Thoracic aorta (tissue), 2 donors: ENCODE measurements at places on chromosomes 12 and 14.

GRCh38 chr14:67680121-67680602 lies 5.7 kb upstream of the VTI1B start:
- no peak for DNase-seq

- DNase-seq: no peak
These were observed 11.1 kb upstream of the NINJ2 start for GRCh38 chr12:674272-674781.

GRCh38 chr14:103188810-103189480 lies 65.7 kb downstream of the TNFAIP2 start:
- no peak for DNase-seq

DNA sequence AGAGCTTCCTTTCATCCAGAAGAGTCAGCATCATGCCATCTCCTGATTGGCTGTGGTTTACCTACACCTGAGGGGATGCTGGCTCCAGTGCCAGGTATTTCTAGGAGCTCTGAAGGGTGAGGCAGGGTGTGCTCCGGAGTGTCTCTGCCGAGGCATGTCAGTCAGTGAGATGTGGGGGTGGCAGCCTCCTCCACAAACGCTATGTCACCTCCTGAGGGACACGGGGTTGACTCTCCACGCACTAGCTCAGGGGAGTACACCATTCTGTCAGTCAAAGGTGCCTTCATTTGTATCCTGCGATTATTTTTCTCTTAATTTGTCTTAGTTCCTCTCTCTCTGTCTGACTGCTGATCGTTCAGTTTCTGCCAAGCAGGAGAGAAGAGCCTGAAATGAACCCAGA lies 604.5 kb downstream of the VRK1 start:
- DNase-seq: no peak

GRCh38 chr12:108394196-108394595 lies 55.1 kb upstream of the CMKLR1 start:
- DNase-seq: no peak

DNA sequence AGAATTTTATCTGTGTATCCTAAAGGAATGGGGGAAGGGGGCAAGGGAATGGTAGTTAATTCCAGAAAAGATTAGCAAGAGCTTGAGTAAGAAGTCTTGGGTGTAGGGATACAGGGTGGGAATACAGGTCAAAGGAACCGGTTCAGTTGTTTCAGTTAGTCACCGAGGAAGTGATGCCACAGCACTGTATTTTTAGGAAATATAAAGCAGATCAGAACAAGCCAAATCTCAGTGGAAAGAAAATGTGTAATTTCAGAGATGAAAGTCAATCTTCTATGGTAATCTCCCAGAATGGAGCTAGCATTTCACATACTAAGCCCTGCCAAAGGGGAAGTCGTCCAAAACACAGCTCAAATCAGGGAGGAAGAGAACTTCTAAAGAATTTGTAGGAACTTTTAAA lies 4.7 kb upstream of the TUBA1C start:
- DNase-seq: no peak

DNA sequence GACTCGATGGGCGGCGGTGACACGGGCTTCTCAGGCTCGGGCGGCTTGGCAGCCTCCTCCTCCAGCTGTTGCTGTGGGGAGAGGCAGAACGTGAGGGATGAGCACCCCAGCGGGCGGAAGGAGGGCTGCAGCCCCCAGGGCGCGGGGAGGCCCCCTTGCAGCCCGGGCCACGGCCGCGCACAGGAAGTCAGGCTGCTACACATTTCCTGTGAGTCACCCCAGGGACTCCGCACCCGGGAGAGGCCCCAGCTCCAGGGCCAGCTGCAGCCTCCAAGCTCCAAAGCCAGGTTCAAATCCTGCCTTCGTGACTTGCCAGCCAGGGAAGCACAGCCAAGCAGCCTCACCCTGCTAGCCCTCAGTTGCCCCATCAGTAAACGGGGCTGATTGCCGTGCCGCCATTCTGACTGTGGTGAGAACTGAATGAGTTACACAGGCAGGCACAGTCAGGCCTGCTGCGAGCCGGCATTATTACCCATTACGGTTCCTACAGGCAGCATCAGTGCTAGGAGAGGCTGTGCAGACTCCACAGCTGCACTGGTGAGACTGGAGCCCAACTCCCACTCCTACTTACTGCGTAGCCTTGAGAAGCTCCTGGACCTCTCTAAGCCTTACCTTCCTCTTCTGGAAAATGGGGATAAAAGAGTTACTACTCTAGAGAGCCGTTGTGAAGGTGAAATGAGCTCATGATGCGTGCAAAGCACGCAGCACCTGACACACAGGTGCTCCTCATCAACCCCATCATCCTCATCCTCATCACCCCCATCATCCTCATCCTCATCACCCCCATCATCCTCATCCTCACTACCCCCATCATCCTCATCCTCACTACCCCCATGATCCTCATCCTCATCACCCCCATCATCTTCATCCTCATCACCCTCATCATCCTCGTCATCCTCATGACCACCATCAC lies 100.9 kb downstream of the NCOR2 start:
- no peak for DNase-seq

DNA sequence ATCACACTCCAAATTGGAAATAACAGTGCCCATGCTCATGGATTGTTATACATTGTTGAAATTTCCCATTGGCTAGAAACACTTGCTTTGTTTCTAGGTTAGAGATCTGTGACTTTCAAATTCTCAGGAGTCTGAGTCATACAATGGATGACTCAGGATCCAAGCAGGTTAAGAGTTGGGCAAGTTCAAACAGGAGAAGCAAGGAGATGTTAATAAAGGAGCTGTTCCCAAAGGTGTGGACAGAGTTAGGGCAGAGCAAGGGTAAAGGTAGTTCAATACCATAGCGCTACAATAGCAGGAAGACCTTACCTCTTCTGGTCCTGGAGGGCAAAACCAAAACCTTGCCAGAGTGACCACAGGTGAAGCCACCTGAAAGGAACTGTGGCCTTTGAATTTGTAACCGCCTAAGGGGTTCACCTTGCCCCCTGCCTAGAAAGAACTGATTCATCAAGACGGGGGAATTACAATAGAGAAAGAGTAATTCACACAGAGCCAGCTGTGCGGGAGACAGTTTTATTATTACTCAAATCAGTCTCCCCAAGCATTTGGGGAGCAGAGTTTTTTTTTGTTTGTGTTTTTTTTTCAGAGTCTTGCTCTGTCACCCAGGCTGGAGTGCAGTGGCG lies 4.2 kb upstream of the AMN1 start:
- no peak for DNase-seq

DNA sequence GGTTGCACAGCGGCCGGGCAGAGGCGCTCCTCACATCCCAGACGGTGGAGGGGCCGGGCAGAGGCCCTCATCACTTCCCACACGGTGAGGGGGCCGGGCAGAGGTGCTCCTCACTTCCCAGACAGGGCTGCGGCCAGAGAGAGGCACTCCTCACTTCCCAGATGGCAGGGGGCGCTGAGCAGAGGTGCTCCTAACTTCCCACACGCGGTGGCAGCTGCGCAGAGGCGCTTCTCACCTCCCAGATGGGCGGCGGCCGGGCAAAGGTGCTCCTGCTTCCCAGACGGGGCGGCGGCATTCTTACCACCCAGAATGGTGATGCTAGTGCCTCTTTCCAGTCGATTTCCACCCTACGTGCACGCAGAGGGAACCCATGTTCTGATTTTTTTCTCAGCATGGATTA lies 304.4 kb downstream of the RGS6 start:
- DNase-seq: no peak

DNA sequence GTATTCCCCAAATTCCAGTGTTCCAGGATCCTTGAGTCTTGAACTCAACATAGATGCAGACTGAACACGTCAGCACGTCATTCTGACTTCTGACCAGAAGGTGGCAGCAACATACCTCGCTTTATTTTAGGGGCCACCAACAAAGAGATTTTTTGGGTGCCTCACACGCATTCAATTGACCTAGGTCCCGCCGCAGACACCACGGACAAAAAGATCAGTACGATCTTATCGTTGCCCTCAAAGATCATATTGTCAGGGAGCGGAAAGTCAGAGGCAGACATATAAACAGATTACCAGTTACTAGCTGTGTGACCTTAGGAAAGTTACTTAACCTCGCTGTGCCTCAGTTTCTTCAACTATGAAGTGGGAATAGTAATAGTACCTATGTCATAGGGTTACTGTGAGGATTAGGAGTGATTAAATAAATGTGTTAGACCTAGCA lies 6.5 kb upstream of the PRPH start:
- no peak for DNase-seq

DNA sequence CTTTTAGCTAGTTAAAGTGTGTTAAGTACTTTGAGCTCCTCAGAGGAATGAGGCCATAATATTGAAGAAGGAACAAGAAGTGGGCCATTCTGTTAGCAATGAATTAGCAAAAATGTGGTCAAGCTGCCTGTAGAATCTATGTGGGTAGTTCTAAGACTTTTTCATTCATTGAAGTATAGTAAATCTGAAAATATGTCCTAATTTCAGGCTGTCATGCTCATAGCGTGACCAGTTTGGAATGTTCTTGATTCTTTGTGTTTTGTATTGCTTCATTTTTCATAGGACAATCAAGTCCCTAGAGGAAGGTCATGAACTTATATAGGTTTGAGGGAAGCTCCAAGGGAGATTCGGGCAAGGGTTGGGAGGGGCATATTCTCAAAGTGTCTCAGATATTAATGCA lies 11.4 kb downstream of the ATP23 start:
- DNase-seq: no peak

- no peak for DNase-seq
These were observed 116.2 kb downstream of the DIP2B start for GRCh38 chr12:50620978-50621360.

- DNase-seq: no peak
These were observed 37.9 kb upstream of the GNG2 start for GRCh38 chr14:51822499-51822898.

DNA sequence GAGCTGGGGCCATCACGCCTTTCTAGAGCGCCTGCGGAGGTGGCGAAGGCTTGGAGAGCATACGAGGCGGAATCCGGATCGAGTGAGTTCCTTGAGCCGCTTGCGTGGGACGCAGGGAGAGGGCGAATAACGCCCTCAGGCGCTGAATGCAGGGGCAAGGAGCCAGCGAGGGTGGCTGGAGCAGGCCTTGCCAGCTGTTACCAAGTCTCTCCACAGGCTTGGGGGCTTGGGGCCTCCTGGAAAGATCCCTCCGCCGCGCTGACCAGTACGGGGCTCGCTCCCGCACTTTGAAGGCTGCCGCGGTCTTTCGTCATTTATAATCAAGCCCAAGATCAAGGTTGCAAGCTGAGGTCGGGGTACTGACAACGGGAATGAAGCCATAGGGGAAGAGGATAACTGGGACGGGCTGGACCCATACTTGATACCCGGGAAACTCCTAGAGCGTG lies 1.2 kb downstream of the FLRT2 start:
- DNase-seq: no peak

DNA sequence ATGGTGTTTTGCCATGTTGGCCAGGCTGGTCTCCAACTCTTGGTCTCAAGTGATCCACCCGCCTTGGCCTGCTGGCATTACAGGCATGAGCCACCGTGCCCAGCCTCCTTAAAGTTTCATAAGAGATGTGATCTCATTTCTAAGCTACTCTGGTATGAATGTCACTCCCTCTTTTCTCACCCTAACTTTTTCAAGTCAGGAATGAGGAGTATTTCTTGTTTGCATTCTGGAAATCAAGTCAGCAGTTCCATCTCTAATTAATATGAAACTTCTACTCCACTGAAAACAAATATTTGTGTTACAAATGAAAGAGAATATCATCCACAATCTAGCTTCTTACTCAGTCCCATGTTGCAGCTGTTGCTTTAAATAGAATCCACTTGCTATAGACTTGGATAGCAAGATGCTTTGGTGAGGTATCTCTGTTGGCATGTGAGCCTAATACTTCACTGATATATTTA lies 61.3 kb downstream of the ARF6 start:
- no peak for DNase-seq

DNA sequence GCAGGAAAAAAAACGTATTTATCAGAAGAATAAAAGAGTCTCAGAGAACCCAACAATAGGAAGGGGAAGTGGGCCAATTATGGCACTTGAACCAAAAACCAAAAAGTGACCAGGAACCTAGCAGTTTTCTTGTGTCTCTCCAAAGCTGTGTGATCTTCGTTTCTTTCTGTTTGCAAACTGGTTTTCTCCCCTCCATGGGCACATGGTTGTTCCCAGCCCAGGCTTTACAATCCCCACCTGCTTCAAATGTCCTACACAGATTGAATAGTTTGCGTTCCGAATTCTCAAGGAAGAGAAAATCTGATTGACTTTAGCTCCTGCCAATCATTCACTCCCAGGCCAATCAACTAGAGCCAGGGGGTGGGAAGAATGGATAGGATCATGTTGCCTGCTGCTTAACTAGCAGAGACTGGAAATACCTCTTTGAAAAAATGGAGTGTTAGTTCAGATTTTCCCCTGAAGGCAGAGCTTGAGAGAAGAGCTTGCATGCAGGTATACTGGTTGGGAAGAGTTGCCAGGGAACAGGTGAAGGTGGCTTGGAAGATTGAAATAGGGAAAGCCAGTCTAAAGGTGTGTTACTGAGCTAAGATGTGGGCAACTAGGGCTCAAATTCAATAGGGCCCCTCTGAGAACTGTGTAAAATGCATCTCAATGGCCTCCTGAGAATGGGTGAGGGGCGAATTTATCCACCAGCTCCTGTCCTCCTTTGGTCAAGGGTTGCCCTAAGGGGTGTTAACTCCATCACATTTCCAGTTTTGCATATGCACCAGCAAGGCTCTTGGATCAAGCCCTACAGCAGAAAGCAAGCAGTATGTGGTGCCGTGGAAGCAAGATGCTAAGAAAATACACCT lies 106.4 kb upstream of the SRRM4 start:
- no peak for DNase-seq

DNA sequence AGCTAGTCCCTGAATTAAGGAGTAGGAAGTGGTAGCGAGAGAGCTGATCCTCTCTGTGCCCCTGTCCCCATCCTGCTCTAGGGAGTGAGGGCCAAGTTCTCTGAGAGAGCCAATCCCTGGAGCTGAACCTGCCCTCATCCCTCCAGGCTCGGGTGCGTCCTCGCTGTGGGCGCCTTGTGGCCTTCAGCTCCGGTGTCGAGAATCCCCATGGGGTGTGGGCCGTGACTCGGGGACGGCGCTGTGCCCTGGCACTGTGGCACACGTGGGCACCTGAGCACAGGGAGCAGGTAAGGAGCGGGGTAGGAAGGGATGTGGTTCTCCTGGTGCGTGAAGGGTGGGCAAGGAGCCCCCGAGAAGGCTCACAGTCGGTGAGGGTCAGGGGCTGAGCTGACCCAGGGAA lies 1.9 kb upstream of the GNB3 start:
- DNase-seq: no peak

GRCh38 chr14:94458558-94459205 lies 6.1 kb upstream of the SERPINA11 start:
- no peak for DNase-seq

- DNase-seq: no peak
These were observed 38.8 kb downstream of the TRAFD1 start for GRCh38 chr12:112164011-112164660.

GRCh38 chr12:64556231-64556630 lies 54.1 kb upstream of the RASSF3 start:
- DNase-seq: no peak

DNA sequence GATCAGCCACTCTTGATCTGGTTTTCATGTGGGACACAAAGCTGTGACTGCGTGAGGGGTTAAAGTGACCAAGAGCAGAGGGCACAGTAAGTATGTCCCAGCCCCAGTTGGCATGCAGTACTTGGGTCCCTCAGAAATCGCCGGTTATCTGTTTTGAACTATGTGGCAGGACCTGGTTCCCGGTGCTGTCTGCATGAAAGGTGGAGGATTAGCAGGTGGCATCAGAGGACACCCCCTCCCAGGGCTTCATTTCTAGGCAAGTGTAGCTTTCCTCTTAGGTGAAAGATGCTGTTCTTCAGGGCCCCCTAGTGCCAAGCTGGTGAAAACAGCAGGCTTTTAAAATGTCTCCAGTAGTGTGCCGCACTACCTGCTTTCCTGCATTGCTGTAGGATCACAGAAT lies 57.1 kb downstream of the ATG14 start:
- no peak for DNase-seq
